ENCODE measurements at places on chromosomes 5 and 9.

GRCh38 chr9:75935591-75935990 lies 45.1 kb downstream of the PCSK5 start:
- no peak for DNase-seq

- no peak for DNase-seq
These were observed 103.4 kb downstream of the OTULIN start for GRCh38 chr5:14767735-14768507.

GRCh38 chr5:143248822-143249579 lies 154.5 kb downstream of the NR3C1 start:
- DNase-seq, result no peak

DNA sequence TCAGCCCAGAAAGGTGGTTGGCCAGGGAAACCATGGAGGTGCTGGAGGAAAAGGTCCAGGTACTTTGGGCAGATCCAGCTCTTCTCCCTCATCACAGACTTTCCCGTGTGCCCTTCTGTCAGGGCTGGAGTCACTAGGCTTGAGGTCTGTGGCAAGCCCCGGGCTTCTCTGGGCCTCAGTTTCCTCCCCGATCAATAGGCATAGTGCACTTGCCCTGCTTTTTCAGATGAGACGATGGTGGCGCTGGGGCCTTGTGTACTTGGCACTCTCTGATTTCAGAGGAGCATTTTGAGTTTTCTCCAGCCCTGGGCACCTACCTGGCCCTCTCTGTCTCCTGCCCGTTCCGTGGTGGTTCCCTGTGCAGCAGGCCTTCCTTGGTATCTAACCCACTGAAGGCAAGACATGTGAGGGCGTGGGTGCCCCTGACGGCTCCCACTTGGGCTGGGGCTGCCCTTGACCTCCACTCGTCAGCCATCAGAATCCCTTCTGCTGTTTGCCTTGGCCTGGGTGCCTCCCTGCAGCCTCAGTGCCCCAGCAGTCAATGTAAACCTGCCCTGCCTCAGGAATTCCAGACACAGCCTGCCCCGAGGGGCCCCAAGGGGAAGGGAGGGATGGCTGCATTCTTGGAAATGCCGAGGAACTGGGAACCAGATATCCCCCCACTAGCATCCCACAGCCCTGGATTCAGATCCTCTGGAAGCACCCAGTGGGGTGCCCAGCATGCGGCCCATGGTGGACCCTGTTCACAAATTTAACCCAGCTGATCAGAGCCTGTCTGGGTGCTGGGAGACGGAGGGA lies 66.3 kb upstream of the COL5A1 start:
- no peak for DNase-seq

GRCh38 chr9:136499935-136500910 lies 17.4 kb upstream of the SEC16A start:
- DNase-seq, result no peak

- DNase-seq, result no peak
These were observed 637.2 kb upstream of the GRAMD2B start for GRCh38 chr5:125786021-125786420.

DNA sequence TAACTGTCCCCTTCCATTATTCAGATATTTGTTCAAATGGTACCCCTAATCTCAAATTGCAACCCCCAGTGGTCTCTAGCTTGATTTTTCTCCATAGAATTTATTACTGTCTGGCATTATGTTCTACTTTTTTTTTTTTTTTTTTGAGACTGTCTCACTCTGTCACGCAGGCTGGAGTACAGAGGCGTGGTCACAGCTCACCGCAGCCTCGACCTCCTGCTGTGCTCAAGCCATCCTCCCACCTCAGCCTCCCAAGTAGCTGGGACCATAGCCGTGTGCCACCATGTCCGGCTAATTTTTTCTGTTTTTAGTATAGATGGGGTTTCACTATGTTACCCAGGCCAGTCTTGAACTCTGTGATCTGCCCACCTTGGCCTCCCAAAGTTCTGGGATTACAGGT lies 2.0 kb upstream of the REEP5 start:
- DNase-seq, result no peak

- DNase-seq, result no peak
These were observed 430.4 kb downstream of the CAAP1 start for GRCh38 chr9:26462213-26462612.

DNA sequence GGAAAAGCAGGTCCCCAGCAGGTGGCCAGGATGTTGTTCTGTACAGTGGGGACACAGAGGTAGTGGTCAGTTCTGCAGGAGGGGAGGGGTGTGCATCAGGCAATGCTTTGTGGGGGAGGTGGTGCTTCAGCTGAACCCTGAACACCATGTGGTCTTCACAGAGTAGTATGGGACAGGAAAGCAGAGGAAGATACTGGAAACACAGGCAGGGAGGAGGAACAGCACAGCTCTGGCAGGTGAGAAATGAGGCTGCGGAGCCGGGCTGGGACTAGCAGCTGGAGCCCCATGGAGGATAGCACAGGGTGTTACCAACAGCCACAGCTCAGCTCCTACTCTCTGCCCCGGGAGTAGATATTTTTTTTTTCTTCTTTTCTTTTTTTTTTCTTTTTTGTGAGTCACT lies 161.5 kb downstream of the ENTREP1 start:
- DNase-seq, result no peak

GRCh38 chr9:20573023-20573422 lies 49.3 kb downstream of the MLLT3 start:
- DNase-seq, result no peak

GRCh38 chr5:168216989-168217388 lies 74.5 kb upstream of the WWC1 start:
- DNase-seq, result no peak

DNA sequence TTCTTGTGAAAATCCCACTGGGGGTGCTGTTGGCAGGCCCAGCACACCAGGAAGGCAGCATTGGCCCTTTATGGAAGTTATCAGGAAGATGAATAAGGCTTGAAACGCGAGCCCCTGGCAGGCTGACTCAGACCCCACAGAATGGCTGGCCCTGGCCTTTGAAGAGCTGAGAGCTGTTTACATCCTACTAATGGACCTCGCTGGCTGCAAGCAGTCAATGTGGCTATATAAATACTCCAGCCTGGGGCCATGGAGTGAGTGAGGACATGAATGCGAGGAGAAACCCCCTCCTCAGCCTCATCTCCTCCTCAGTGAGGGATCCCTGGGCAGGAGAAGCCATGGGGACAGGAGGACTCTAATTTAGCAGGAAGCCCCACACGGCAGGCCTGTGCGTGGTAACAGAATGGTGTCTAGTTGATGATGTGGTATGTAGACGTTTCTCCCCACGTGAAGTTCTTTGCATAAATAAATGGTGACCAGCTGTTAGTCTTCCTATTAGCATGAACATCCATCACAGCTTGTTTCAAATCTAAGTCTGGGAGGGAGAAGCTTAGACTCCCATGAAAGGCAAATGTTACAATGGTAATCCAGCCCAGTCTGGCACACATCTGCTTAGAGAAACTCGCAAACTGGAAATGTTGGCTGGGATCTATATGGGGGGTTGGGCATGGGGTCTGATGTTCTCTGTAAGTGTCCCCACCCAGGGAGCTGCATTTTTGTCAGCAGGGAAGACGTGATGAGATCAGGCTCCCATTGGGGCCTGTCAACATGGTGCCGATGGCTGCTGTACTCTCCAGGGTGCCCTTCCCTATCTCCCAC lies 175.1 kb upstream of the PITX1 start:
- no peak for DNase-seq

GRCh38 chr5:124806373-124807077 lies 60.1 kb upstream of the ZNF608 start:
- DNase-seq, result no peak

- DNase-seq, result no peak
These were observed 48.3 kb downstream of the ATPSCKMT start for GRCh38 chr5:10201223-10201868.

DNA sequence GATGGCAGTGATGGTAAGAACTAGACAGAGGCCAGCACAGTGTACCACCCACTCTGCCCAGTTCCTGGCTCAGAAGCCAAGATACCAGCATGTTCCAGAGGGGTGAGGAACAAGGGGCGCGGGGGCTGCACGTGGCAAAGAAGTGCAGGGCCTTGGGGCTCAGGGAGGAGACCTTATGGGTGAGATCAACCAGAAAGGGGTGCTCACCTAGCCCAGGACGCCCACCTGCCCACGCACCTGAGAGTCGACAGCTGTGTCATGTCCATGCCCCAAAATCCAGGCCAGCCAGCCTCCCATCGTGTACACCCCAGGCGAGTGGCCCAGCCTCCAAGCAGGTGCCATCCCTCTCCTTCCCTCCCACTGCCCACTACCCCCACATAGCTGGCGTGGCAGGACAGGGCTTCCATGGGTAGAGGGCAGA lies 34.9 kb downstream of the BICD2 start:
- no peak for DNase-seq

DNA sequence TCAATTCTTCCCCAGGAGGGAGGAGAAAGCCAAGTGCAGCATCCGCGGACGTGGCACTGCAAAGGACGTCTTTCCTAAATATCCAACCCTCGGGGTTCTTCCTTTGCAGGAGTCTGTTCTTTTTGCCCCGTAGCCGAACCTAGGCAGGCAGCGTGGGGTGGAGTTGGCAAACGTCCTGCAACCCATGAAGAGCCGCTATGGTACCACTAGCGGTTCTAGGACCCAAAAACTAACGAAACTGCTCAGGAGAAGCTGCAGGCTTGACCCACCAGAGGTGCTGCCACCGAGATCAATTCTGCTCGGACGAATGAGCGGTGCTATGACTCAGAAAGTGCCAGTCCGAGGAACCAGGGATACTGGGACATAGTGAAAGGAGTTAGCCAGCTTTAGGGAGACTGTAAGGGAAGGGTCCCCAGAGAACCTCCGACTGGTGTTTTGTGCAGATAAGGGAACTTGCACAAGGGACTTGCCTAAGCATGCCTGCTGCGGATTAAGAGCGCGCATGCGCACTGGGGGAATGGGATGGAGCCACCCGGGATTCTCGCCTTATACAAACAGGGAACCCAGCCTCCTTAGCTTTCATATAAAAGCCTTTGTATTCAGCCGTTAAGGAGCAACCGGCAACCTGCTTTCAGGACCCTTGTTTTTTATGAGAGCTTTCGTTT lies 32.7 kb downstream of the ANXA2R start:
- peak; percentile 23 for DNase-seq

DNA sequence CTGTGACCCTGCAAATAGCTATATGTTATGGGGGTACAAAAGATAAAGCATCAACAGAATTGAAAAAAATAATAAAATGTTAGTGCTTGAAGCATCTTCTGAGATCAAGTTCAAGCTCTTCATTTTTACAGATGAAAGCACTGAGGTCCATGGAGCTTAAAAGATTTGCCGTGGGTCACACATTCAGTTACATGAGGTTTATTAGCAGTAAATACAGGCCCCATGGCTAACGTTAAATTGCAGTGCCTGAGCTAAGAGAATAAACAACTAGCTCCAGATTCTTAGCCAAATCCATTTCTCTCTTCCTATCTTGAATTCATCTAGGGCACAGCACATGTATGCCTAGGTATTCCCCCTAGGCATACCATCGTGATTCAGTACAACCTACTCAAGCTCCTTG lies 2052.7 kb upstream of the C9orf72 start:
- no peak for DNase-seq

- DNase-seq, result no peak
These were observed 33.8 kb downstream of the HTR1A start for GRCh38 chr5:63928451-63928850.

- no peak for DNase-seq
These were observed 84.1 kb downstream of the FEM1C start for GRCh38 chr5:115460472-115460871.

GRCh38 chr5:12110629-12111028 lies 206.4 kb upstream of the CTNND2 start:
- no peak for DNase-seq

DNA sequence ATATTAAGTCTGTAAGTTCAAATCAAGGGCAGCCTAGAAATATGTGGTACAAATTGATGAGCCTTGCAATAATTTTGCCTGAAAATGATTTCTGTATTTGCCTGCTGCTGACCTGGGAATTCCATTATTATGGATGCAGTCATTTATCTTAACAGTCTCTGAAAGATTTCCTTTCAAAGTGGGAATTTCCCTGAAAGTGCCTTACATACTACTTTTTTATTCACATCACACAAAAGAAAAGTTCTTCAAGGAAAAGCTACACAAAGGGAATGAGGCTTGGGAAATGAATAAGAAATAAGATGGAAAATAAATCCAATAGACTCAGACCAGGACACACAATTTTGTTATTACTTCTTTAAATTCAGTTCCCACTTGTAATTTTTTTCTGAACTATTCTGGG lies 537.8 kb upstream of the PTGER4 start:
- no peak for DNase-seq

- no peak for DNase-seq
These were observed 4.7 kb downstream of the NOL6 start for GRCh38 chr9:33468797-33469621.

- no peak for DNase-seq
These were observed 406.4 kb downstream of the HTR1A start for GRCh38 chr5:63555874-63556273.

Data from C1 segment of cervical spinal cord (tissue), 14 donors.